Skeletal muscle cell (primary cell): ENCODE measurements at places on chromosomes 2 and 18.

DNA sequence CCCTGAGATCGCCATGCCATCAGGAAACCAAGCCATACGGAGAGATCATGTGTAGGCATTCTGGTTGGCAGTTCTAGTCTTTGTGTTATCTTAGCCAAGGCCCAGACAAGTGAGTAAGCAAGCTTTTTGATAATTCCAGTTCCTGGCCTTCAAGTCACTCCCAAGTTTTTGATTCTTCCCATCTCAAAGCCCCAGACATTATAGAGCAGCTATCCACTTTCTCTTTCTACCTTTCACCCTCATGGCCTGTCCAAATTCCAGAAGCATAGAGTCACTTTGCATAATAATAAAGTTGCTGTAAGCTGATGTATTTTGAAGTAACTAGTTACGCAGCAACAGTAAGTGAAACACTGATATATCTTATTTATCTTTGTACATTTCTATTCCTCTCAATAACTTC, 26.8 kb upstream of the IL1RL1 start:
- no peak for DNase-seq

DNA sequence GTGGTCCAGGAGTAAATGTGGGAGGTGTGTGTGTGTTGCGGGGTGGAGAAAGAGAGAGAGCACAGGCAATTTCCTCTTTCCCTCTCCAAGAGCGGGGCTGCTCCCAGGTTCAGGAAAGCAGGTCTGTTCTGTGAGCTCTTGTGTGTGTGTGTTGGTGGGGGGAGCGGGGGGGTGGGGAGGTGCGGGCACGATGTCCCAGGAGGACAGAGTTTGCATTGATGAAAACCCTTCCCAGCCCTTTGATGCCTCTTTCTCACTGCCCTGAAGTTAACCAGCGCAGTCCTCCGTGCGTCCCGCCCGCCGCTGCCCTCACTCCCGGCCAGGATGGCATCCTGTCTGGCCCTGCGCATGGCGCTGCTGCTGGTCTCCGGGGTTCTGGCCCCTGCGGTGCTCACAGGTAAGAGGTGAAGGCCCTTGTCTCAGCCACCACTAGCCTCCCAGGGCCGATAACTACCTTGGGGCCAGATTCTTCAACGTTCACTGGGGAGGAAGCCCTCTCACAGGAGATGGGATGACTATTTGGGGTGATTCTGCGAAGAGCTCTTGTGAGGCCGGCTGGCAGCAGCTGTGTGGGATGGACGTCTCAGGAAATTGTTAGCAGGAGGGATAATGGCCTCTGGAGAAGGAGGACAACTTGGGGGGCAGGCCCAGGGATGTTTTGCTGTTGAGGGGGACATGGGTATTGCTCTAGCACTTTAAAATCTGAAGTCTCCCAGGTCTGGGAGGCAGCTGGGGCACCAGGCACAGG, at the start of gene SNORC:
Gene SNORC (plus strand): TSS at position 247 of the 748 bp plus-strand sequence. CDS start 78 bp downstream, at position 325.
- no peak for DNase-seq

DNA sequence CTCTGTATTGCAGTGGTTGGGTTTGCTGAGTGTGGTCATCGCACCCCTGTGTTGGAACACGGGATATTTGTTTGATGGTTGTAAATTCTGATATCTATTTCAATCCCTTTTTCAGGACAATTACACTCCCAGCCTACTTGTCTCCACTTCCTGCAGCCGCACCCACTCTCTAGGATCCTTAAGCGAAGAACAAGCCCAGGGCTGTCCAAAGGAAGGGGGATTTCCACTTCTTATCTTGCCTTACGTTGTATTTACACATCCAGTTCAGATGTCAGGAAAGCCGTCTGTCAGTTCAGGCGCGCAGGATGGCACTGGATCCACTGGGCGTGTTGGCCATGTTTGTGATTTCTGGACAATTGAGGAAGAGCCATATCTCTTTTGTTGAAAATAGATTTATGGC, 834.5 kb upstream of the SALL3 start:
- no peak for DNase-seq

DNA sequence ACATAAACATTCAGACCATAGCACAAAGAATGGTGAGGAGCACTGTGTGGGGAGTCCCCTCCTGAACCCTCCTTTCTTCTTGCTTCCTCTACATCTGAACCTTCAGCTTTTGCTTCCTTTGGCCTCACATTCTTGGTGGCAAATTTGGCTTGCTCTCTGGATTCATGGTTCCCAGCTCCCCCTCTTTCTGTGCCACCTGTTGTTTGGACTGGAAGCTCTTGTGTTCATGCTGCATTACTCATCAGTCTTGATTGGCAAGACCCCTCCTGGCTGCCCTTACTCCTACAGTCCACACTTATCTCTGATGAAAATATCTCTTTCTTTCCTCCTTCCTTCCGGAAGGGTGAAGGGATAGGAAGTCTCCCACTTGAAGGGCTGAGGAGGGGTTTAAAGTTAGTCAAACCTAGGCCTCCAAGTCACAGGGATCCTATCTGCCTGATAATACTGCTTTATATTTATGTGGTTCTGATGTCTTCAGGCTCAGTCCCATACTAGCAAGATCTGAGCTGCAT, 70.0 kb downstream of the MYO3B start:
- no peak for DNase-seq

DNA sequence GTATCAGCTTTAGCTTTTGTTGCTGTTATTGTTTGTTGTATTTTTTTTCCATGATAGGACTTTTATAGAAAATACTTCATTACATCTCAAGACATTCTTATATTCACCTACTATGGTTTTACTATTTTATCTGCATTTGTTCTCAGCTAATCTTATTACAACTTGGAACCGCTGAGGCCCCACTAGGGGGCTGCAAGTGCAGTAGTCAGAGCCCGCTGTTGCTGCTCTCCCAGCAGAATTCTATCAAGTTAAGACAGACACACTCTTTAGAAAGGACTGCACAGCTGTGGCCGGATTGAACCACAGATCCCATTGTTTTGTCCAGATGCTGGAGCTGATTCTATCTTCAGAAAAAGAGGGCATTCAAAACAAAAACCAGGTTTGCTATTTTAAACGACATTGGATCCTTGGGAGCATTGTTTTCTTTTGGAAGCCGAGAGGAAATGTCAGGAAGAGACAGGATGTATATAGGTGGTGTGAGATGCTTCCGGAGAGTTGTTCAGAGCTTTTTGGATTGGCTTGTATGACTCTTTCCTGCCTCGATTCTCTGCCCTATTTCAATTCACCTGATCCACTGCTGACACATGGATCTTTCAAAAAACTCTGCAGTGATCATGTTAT, 105.7 kb upstream of the GAREM1 start:
- peak; percentile 18 for DNase-seq

DNA sequence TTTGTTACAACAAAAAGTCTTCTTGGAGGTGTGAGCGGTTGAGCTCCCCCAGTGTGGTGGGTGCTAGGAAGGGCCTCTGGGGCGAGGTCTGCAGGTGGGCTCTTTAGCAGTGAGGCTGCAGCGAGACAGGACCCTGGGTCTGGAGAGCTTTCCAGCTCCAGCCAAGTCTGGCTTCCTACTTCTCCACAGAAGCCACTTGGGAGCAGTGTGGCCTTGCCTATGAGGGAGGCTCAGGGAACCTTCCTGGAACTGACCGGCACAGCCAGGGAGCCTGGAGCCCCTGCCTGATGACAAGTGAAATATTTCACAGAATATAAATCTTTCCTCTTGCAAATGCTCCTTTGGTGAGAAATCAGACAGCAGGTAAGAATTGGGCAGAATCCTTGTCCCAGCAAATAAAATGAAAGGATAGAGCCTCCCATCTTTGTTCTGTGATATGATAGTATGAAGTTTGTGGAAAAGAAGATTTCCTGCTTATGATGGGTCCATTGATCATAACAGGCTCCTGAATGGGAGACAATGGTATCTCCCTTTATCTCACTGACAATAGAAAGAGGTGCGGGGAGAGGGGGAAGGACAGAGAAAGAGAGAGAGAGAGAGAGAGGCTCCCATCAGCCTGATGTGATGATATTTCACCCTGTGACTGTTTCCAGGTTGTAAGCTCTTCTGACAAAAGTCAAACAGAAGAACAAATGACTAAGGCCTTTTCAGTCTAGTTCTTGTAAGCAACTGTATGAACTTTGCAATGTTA, 289.8 kb upstream of the SPRED2 start:
- no peak for DNase-seq

GRCh38 chr2:156874707-156875106, 382.8 kb upstream of the GALNT5 start:
- DNase-seq, result no peak

DNA sequence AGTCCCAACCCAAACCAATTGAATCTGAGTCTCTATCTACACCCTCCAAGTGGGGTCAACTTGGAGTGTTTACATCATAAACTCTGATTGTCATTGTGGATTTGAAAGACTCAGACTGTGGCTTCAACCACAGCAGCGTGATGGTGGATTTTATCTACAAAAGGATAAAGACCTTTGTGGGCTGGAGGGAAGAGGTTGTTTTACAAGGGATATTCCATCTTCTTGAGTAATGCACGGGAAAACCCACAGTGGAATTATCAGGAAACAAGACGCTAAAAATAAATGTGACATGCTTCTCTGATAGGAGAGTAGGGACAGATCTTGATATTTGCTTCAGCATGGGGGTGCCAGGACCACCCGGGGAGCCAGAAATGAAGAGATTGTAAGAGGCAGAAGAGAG, 93.5 kb downstream of the LPIN1 start:
- DNase-seq, result no peak

DNA sequence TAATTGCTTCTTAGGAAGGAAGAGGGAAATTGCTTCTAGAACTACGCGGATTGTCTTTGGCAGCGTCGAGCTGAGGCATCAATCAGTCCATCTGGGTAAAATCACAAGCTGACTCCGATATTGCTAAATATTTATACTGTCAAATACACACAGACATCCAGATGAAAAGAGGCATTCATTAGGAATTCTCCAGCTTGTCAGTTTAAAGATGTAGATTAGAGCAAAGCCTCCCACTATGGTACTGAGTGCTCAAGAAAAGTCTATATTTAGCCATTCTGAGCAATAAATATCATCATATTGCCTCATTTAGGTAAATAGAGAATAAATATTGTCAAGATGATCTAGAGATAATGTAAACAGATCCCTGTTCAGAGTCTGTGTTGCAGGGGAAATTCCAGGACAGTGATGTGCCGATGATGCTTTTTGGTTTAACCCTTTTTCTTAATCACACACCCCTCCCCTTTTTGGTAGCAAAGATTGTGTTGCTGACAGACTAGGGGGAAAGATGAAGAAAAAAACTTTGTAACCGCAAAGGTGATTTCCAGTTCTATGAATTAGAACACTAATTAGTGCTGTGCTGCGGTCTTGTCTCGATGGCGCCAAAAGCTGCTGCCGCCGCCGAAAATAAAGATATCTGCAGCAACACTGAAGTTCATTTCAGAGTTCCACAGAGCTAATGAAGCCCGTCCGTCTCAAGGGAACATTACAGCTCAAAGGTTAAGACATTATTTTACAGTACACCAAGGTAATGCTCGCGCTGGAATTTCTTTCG, 171.8 kb downstream of the PTGR3 start:
- DNase-seq, result no peak

DNA sequence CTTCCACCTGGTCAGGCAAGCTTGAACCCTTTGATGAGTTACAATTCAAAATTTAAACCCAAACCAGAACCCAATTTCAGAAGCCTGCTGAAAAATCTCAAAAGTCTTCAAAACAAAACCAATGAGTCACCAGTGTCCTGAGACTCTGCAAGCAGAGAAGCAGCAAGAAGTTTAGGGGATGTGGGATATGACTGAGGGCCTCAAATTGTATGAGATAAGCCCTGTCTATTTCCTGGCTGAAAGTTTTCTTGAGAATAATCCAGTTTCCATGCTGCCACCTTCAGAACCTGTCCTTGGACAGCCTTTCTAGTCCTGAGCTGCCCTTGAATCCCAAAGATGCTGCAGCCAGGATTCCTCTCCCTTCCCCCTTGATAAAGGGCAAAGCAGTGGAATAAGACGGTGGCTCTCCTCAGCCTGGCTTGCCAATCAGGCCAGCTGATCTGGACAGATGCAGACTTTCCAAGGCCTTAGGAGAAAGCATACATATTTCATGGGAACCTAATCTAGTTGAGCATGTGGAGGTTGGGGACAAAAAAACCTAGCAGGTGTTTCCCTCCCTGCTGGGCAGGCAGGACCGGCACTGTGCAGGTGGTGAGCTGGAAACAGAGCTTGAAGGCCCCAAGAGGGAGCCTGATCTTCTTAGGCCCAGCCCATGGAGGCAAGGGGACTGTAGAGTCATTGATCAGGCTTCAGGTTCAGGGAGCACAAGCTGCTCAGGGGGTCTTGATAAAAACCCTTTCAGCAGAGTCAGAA, 278.0 kb upstream of the MGAT5 start:
- DNase-seq, result no peak

- no peak for DNase-seq
These were observed 37.5 kb downstream of the VPS54 start for GRCh38 chr2:63981702-63982103.

DNA sequence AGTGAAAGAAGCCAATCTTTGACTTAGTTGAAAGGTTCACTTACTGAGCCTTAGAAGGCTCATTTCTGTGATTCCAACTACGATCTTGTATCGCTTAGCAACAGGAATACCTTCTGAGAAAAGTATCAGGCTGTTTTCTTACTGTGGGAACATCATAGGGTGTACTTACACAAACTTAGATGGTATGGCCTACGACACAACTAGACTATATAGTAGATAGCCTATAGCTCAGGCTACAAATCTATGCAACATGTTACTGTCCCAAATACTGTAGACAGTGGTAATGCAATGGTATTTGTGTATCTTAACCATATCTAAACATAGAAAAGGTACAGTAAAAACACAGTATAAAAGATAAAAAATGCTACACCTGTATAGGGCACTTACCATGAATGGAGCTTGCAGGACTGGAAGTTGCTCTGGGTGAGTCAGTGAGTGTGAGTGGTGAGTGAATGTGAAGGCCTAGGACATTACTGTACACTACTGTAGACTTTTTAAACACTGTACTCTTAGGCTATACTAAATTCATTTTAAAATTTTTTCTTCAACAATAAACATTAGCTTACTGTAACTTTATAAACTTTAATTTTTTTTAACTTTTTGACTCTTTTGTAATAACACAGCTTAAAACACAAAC, 148.8 kb upstream of the STON1 start:
- DNase-seq, result no peak

GRCh38 chr2:12399240-12399639, 317.5 kb upstream of the TRIB2 start:
- DNase-seq, result no peak

DNA sequence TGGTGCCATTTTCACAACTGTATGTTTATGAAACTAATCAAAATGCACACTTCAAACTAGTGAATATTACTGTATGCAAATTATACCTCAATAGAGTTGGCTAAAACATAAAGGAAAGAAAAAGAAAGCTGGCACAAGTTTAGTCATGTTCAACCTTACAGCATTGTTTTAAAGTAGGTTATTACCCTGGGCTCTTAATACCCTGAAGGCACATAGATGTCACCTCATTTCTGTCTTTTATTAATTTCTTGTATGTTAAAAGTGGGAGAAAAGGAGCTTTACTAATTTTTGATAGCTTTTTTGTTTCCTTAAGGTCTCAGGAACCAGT, 32.7 kb downstream of the TMEM131 start:
- no peak for DNase-seq

DNA sequence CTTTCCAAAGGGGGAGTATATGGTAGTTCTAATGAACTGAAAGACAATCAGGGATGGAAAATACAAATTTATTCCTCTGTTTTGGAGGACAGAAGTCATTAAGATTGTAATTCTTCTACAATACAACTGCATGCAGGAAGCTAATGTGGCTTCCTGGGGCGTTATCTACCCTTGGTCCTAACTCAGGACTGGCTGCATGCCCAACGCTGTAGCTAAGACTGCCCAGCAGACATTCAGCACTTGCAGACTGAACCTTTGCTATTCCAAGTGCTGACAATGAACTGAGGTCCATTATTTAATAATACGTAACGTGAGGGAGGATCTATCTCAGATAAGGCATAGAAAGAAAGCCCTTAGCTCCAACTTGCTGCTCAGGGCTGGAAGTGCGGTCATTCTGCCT, 53.2 kb downstream of the ZAP70 start:
- no peak for DNase-seq
